NCI-H1092 (cell line): ENCODE measurements at places on chromosomes 11 and 22.
A peak's percentile ranks its signal among the peaks of the same experiment; 100 is the strongest.

- DNase-seq = no peak
Measured at GRCh38 chr11:70772950-70773349, 374.6 kb downstream of the CTTN start.

- DNase-seq = no peak
Measured at GRCh38 chr11:30310623-30311022, 12.3 kb upstream of the ARL14EP start.

GRCh38 chr11:58691675-58692074, 40.1 kb downstream of the GLYAT start:
- no peak for DNase-seq

DNA sequence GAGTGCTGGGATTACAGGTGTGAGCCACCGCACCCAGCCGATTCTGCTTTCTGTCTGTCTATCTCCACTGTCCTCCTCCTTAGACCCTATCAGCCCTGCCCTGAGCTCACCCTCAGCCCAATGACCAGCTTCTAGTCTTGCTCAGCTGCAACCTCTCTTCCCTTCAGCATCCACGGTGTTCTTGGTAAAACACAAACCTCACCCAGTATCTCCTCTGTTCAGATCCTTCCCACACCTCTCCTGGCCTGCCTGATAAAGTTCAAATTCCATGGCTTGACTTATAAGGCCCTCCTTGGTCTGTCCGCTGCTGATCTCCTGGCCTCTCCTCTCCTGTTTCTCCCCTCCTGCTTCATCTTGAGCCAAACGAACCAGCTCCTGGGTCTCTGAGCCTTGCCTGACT, 14.5 kb upstream of the NCF4 start:
- DNase-seq = no peak

DNA sequence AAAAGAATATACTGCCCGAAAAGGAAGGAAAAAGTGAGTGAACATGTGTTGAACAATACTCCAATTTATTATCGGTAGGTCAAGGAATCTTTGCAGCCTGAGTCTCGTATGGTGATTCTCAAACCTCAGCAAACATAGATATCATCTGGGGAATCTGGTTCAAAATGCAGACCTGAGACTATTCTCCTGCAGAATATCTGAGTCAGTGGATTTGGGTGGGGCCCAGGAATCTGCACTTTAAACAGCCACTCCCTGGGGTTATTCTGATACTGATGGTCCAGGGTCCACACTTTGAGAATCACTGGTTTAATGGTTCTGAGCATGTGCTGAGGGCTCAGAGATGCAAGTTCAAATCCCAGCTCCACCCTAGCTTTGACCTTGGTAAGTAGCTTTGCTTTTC, 53.6 kb upstream of the GRK3 start:
- DNase-seq = no peak

GRCh38 chr11:84419616-84420015, 1133.4 kb upstream of the CCDC90B start:
- DNase-seq = no peak

DNA sequence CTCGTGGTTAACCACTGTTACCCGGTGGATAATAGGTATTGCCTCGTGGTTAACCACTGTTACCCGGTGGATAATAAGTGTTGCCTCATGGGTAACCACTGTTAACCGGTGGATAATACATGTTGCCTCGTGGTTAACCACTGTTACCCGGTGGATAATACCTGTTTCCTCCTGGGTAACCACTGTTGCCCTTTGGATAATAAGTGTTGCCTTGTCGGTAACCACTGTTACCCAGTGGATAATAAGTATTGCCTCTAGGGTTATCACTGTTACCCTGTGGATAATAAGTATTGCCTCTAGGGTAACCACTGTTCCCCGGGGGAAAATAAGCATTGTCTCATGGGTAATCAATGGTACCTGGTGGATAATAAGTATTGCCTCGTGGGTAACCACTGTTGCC, 15.0 kb upstream of the NXPE4 start:
- no peak for DNase-seq

DNA sequence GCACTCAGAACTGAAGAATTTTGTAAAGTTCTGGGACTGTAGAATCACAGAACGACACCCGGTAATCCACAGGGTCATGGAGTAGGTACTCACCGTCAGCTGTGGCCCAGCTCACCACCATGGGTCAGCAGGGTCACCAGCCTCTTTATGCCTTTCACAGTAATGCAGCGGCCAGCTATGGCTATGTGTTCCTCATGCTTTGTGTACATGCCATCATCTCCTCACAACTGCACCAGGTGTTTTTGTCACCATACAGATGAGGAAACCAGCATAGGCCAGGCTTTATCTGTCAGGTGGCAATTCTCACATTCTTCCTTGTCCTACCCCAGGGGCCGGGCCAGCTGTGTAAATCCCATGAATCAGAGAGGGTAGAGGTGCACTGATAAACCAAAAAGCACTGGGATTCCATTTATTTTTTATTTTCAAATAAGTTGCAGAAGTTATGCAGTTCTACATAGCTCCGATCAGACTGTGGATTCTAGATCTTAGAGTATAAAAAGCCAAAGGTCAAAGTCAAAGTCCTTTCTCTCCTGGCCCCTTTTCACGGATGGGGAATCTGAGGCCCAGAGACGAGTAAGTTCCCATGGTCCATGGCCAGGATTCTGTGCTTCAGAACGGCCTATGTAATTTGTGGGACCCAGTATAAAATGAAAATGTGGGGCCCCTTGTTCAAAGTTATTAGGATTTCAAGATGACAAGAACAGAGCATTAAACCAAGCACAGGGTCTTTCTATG, 17.5 kb downstream of the TSKU start:
- DNase-seq = no peak

DNA sequence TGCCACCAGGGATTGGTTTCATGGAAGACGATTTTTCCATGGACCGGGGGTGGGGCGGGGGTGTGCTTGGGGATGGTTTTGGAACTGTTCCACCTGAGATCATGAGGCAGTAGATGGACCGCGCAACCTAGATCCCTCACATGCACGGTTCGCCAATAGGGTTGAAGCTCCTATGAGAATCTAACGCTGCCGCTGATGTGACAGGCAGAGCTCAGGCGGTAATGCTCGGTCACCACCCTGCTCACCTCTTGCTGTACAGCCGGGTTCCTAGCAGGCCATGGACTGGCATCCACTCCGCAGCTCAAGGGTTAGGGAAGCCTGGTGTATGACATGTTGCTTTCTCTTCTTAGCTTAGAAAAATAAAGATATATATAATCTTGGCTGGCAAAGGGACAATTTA, 22.0 kb downstream of the RBX1 start:
- DNase-seq = no peak

DNA sequence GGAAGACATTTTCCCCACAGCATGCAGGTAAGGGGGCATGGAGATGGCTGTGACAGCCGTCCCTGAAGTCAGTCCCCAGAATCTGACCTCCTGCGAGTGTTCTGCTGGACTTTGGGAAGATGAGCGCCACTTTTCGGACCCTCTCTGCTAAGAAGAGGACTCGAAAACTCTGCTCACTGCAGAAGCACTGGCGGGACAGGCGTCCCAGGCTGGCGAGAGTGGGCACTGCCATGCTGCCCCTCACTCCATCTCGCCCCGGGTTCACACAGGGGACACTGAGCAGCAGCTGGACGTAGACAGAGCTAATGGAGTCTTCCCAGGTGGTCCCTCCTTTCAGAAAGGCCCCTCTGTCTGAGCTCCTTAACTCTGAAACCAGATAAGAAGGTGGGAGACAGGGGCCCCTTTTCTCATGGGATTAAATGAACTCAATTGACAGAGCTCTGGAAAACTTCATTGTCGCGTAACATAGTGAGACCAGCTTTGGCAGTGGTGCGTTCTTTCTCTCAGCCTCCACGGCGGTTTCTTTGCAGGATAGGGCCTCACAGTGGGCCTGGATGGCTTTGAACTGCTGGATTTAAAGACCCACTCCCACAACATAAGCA, 4.8 kb downstream of the ADAMTS8 start:
- no peak for DNase-seq

GRCh38 chr11:29432719-29433325, 584.0 kb downstream of the KCNA4 start:
- no peak for DNase-seq

DNA sequence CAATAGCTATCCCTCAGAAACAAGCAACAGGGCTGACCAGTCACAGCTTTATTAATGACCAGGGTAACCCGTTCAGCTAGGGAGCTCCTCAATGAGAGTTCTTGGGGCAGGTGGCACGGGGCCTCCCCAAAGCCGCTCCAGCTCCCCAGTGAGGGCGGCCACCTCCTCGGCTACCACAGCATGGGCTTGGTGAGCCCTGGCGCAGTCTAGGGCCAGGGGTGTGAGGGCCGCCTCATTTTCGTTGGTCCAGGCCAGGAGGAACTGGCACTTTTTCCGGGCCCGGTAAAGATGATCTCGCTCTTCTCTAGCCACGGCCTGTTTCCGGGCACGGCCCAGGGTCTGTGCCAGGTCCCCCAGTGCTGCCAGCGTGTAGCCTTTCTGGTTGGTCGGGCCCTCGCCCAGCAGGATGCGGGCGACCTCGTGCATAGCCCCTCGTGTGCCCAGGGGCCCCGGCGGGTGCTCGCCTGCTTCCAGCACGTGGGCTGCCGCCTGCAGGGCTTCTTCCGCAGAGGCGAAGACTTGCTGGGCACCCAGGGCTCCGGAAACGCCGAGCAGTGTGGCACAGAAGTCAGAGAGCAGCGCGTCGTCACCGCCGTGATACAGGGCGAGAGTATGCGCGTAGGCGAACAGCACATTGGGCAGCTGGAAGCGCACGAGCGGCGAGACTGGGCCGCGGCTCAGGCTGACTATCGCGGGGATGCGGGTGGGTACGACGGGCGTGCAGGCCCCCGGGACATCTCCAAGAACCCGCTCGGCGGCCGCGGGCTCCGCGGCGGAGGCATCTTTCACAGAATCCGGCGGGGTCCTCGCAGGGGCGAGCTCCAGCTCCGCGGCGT, 913 bp downstream of the ZNHIT2 start:
- DNase-seq = peak; percentile 38

- DNase-seq = no peak
Measured at GRCh38 chr22:26817926-26818325, 160.5 kb downstream of the MIAT start.

- no peak for DNase-seq
Measured at GRCh38 chr11:76397383-76397782, 16.3 kb downstream of the GVQW3 start.

- DNase-seq = no peak
Measured at GRCh38 chr11:43644621-43645299, 35.8 kb upstream of the HSD17B12 start.
